ENCODE measurements at places on chromosomes 1 and 21.

DNA sequence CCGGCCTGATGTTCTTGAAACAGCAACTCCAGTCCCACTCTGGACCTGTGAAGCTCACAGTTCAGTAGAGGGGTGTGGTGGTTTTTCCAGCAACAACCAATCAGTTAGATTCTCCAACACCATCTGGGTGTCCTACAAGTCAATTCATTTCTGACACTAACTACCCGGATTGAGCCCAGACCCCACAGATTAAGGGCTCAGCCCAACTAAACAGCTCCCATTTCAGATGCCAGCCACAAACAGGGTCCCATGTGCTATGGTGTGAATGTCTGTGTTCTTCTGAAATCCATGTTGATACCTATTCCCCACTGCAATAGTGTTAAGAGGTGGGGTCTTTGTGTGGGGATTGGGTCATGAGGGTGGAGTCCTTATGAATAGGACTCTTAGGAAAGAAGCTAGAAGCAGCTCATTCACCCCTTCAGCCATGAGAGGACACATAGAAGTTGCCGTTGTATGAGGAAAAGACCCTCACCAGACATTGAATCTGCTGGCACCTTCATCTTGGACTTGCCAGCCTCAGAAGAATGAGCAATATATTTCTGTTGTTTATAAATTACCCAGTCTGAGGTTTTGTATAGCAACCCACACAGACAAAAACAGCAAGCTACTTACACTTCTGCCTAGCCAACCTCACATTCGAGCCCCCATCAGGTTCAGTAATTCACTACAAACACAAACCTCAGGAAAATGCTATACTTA, 53.6 kb downstream of the IRF2BP2 start:
- DNase-seq, result no peak

DNA sequence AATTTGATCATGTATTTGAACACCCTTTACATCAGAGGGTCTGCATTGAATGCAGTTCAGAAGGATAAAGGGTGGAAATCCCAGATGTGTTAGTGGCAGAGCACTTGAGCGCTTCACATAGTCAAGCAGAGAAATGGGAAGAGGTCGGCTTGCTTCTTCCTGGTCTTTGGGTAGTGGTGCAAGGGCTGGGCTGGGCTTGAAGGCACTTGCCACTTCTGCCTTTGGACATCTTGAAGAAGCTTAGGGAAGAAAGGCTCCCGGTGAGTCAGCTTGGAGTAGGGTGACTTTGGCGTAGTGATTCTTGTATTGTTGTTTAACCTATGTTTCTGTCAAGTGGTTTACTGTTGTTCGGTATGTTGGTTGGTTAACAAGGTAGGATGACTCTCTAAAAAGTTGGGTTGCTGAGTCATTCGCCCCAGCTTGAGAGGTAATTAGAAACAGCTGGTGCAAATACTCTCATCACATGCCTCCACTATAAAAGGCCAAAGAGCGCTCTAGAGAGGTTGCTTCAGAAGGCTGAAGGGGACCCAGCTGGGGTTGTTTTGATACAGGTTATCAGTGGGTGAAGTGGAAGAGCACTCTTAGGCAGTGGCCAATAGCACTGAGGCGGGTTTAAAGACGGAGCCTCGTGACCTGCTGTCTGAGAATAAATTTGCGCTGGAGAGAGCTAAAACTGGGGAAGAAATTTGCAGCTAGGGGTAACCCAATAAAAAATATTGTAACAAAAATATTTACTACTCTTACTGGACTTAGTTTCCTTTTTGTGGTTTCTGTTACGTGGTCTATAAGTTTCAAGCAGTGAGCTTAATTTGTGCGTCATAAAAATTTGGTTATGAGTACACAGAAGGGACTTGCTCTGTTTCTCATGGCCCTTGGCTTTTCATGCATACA, 1.4 kb downstream of the BACH1 start:
- DNase-seq, result no peak

GRCh38 chr1:226203655-226204054, 17.1 kb upstream of the ACBD3 start:
- no peak for DNase-seq

DNA sequence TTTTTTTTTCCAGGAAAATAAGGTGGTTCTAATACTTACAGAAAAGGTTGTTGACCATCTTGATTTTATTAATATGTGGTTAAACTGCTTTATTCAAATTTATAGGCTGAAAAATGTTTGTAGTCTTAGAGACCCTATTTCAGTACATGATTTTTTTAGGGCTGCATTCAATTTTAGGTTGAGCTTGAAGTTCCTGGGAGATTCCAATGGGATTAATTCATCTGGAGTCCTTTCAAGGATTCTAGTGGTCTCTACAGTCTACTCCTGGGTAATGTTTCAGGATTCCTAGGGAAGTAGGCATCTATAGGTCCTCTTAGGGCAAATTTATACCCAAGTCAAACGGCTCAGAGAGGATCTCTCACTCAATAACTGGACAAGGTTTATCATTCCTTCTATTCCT, 126.7 kb downstream of the HMCN1 start:
- no peak for DNase-seq

DNA sequence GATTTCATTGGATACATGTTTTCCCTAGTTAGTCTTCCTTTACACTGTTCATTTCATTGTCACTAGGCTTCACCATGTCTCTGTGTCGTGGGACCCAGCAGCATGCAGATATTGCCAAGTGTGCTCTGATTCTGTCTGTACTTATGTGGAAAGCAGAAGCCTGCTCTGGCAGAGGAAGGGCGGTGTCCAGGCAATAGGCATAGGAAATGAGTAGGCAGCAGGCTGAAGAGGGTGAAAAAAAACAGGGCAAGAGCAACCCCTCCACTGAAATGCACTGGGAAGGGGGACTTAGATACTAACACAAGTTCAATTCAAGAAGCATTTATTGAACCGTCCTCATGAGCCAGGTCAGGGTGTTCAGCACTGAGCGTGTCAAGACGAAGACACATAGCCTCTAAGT, 85.2 kb upstream of the VAV3 start:
- DNase-seq, result no peak

GRCh38 chr1:48704736-48705135, 72.0 kb downstream of the BEND5 start:
- no peak for DNase-seq

- no peak for DNase-seq
These were observed 504.7 kb downstream of the NUF2 start for GRCh38 chr1:163826500-163826899.

- DNase-seq, result no peak
These were observed 57.6 kb downstream of the CD34 start for GRCh38 chr1:207853372-207853757.

- no peak for DNase-seq
These were observed 58.3 kb downstream of the MSH4 start for GRCh38 chr1:75855010-75855409.

GRCh38 chr1:92502247-92502646, 15.5 kb upstream of the GFI1 start:
- no peak for DNase-seq

DNA sequence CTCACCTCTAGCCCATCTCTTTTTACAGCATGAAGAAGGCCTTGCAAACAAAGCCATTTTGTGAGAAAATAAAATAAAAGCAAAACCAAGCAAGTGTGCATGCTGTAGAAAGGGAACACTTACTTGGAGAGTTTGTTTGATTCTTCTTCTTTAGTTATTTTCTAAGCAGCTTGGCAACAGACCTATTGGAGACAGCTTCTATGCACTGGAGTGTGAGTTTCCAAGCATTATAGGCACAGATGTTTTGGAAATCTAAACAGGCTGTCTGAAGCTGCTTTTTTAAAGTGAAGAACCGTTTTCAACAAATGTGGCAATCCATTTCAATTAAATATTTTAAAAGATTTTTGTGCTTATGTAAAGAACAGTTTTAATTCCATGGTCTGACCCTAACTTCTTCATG, 76.6 kb downstream of the NGF start:
- no peak for DNase-seq

DNA sequence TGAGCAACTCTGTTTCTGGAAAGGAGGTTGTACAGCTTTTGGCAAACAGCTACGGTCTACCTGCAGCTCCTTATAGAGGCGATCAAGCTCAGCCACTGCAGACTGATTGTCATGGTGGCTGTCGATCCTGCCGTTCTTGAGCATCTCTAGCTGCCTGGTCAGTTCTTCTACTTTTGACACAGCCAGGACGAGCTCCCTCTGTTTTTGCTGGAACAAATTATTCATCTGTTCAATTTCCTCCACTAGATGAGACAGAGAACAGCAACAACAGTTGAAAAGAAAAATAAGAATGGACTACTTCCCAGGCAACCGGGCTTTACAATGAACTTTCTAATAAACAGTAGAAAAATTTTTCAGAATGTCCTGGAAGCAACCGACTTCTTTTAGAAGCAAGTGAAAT, 42.5 kb downstream of the TP53BP2 start:
- no peak for DNase-seq

- no peak for DNase-seq
These were observed 28.5 kb upstream of the EPS8L3 start for GRCh38 chr1:109792056-109792831.

- DNase-seq, result no peak
These were observed 66.9 kb upstream of the USP24 start for GRCh38 chr1:55282058-55282457.

DNA sequence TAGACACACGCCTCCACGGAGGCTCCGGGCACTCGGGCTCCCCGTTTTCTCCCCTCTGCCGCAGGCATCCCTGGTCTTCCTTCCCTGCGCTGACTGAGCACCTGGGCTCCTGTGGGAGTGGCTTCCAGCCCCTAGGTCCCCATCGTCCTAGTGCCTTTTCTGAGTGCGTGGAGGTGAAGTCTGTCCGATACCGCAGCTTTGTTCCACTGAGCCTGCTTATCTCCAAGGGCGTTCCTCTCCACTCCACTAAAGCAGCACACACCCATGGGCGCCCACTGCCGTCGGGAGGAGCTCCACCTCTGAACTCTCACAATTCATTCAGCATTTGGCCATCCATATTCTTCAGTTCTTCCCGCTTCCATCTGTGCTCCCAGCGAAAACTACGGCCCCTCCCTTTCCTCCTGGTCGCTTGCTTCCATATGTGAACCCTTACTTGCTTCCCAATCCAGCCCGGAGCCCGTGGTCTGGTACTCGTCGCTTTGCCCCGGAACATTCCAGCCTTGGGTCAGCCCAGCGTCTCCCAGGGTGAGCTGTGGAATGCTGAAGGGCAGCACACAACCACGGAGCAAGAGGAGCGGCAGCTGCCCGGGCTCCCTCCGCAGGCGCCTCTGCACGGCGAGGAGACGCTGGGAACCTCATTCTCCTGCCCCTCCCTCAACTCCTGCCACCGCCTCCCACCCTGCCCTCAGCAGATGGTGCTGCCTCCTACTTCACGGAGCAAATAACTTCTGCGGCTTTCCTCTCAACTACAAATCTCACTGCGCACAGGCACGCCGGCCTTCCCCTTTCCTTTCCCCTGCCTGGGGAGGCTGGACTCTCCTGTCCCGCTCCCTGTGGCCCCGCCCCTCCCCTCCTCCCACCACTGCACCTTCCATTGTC, 27.5 kb downstream of the ATP8B2 start:
- no peak for DNase-seq

GRCh38 chr1:213103377-213104306, 52.6 kb downstream of the RPS6KC1 start:
- DNase-seq, result no peak

DNA sequence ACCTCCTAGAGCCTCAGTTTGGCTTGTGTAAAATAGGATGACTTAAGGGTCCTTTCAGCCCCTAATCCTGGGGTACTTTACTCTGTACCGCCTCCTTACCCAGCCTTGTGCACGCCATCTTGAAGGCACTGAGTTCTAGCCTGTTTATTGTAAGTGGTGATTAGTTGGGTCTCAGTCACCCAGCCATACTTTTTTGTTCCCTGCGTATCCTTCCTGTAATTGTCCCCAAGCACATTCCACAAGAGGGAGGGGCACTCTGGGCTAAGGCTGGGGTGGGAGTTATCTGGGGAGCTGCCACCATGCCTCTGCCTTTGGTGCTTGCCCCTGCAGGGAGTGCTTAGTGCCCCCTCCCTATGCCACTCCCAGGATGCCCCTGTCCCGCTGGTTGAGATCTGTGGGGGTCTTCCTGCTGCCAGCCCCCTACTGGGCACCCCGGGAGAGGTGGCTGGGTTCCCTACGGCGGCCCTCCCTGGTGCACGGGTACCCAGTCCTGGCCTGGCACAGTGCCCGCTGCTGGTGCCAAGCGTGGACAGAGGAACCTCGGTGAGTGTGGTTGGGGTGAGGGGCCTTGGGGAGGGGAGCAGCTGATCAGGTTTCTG, 856 bp downstream of the FDPS start:
- DNase-seq, result no peak

DNA sequence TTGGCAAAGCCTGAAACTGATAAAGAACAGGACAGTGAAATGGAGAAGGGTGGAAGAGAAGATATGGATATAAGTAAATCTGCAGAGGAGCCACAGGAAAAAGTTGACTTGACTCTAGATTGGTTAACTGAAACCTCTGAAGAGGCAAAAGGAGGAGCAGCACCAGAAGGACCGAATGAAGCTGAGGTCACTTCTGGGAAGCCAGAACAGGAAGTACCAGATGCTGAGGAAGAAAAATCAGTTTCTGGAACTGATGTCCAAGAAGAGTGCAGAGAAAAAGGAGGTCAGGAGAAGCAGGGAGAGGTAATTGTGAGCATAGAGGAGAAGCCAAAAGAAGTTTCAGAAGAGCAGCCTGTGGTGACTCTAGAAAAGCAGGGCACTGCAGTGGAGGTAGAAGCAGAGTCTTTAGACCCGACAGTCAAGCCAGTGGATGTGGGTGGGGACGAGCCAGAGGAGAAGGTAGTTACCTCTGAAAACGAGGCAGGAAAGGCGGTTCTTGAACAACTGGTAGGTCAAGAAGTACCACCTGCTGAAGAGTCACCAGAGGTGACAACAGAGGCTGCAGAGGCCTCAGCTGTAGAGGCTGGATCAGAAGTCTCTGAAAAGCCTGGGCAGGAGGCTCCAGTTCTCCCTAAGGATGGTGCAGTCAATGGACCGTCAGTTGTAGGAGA, 16.3 kb downstream of the CCDC17 start:
- DNase-seq, result no peak

- DNase-seq, result no peak
These were observed 14.7 kb upstream of the RAP1A start for GRCh38 chr1:111604931-111605330.

- DNase-seq, result no peak
These were observed 52.6 kb upstream of the TRAPPC10 start for GRCh38 chr21:43959231-43960116.

DNA sequence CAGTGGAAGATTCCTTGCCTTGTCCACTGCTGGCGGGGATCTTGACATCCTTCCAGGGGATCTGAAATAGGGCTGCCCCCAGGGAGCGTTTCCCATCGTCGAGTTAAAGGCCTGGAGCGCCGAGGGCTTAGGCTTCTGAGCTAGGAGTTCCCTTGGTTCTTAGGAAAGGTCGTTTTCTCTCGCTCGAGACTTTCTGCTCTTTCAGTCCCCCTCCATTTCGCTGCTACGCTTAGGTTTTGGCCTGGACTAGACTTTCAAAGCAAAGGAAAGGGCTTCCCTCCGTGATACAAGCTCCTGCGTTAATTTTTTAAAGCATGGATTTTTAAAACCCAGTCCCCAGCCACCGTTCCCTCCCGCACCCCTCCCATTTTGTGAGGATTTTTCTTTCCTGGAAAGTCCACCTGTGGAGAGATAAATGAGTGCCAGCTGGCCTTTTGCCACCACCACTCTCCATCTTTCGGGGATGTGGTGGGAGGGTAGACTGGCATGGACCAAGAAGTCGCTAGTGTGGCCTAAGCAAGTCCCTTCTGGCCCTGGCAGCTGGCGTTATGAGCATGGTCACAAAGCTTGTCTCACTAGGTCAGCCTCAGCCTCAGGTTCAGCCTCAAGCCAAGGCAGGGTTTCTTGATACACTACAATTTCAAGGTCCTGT, 9.2 kb downstream of the NR5A2 start:
- DNase-seq, result no peak
